Astrocyte of the cerebellum (primary cell): ENCODE measurements at places on chromosomes 11 and 22.

DNA sequence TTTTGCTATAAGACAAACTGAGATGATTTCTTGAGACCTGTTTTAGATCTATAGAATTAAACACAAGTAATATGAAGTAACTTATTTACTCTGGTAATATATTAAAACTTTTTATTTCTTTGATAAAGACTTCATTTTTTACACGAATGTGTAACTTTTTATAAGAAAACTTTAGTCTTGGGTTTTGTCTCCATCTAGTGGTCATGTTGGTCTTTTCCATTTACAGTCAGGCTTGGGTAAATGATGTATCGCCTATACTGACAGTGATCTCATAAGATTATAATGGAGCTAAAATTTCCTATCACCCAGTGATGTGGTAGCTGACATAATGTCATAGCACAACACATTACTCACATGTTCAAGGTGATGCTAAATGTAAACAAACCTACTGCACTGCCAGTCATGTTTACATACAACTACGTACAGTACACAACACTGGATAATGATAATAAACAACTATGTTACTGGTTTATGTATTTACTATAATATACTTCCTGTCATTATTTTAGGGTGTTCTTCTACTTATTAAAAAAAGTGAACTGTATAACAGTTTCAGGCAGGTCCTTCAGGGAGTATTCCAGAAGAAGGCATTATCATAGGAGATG, 7.5 kb upstream of the C11orf97 start:
- DNase-seq = peak; percentile 62

- DNase-seq = no peak
Measured at GRCh38 chr22:36569999-36570398, 41.0 kb upstream of the EIF3D start.

DNA sequence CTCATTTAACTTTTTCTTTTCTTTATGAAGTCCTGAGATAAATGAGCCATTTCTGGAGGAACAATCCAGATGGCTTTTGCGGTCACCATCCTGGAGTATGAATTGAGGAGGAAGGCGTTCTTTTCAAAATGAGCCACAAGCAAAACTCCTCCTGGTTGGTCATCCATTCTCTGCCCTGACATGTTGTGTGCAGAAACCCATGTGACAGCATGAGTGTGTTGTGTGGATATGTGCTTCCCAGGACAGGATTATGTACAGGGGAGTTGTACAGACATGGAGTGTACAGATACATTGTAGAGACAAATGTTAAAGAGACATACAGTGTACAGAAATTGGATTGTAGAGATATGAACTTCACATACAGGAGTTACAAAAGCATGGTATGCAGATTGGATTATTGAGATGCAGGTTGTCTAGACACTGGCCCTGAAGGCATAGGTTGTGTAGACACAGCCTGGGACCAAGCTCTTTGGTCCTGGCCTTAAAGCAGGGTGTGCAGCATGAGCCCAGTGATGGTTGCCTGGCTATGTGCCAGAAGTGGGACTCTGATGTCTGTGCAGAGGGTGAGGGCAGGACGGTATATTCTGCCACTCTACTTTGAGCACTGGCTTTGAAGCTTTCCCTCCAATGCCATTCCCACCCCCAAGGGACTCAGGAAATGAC, 178.5 kb upstream of the ZBED5 start:
- no peak for DNase-seq

GRCh38 chr22:48934446-48934845, 893.2 kb downstream of the BRD1 start:
- DNase-seq = no peak

- peak; percentile 50 for DNase-seq
Measured at GRCh38 chr11:130131961-130132850, 27.4 kb upstream of the ST14 start.

DNA sequence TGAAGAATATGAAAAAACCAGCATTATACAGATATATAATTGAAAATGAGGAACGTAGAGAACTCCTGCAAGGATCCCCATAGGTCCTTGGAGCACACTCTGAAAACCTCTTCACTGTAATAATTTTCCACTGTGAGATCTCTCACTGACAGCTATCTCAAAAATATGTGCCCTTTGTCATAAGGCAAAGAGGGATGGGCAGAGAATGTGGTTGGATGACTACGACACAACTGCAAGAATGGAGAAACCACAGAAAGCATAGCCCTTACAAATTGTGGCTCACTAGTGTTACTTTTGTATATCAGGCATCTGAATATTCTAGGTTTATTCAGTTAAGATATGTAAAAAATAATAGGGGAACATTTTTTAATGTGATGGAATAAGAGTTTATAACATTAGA, 7.9 kb upstream of the CTSC start:
- no peak for DNase-seq

DNA sequence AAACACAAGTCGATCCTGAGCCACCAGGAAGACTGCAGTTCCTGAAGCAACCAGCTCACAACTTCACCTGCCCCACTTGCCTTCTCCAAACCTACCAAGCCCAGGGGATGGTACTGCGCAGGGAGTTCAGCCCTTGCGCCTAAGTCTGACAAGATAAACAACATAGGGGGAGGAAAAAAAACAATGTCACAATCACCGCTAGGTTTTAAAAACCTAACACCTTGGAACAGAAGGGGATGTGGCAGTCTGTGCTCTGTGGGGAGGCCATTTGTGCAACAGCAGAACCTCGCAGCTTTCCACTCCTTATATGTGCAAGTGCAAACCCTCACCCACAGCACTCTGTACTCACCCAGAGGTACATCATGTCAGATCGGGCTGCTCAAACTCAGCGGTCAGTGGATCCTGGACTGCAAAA, 134.2 kb downstream of the RBFOX2 start:
- no peak for DNase-seq
